Retinal pigment epithelial cell (primary cell): ENCODE measurements at places on chromosomes 1 and 21.

GRCh38 chr1:156368157-156368658 lies 803 bp upstream of the RHBG start:
- no peak for DNase-seq

DNA sequence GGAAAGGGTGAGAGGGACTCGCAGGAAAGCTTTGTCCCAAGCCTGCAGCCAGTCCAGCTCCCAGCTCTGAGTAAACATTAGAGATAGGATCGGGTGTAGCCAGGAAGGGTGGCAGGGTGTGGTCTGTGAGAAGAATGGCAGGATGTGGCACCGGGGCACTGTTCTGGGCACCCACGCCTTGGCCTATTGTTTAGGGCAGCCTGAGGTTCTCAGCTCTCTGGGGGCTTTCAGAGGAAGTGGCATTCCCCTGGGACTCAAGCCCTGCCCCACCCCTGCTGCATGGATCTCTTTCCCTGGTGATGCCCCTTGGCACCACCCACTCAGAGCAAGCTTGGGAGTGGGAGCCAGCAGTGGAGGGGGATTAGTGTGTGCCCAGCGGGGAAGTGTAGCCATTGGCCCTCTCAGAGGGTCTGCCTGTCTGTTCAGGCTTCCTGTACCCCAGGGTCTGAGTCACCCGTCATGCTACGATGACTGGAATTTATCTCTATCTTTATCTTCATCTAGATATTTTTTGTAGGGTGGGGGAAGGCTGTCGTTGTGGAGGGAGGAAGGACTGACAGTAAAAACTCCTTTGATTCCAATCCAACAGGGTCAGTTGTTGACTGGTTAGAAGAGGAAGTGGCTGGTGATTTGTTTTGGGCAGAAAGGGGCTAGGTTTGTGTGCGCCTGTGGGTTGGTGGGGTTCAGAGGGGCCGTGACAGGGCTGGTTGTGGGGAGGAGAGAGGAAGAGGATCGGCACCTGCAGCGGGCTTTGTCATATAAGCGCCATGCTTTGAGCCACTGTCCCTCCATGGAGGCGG lies 31.6 kb downstream of the SOX13 start:
- DNase-seq: no peak

DNA sequence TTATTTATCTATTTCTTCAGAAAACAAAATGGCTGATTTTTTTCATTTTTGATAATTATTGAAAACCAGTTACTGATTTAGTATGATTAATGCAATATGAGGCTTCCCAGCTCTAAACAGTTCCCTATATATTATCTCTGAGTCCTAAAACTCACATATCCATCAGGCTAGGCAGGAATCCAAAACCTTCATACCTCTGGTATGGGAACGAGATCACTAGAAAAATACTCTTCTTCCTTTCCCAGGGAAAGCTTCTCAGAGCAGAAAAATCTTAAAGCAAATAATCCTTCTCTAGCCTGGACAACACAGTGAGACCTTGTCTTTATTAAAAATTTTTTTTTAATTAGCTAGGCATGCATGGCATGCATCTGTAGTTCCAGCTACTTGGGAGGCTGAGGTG lies 42.5 kb downstream of the KDM5B start:
- no peak for DNase-seq

GRCh38 chr1:224780736-224781135 lies 148.7 kb upstream of the DNAH14 start:
- DNase-seq: no peak

GRCh38 chr1:234507626-234508387 lies 28.8 kb upstream of the TARBP1 start:
- no peak for DNase-seq

DNA sequence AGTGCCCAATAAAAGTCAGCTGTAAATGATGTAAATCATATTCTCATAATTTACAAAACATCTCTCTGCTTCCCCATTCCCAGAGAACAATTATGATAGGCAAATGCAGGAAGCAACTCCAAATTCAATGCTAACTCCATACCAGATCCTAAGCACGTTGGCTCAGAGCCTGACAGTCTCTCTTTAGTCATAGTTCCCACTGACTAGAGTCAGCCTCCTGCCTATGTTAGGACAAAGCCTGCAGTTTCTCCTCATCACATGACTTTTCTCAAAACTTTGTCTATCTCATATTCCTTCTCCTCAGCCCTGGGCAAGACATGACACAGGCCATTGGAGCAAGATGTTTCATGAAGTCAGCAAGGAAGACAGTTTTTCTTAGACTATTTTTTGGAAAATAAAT lies 101.5 kb upstream of the COL24A1 start:
- DNase-seq: no peak

DNA sequence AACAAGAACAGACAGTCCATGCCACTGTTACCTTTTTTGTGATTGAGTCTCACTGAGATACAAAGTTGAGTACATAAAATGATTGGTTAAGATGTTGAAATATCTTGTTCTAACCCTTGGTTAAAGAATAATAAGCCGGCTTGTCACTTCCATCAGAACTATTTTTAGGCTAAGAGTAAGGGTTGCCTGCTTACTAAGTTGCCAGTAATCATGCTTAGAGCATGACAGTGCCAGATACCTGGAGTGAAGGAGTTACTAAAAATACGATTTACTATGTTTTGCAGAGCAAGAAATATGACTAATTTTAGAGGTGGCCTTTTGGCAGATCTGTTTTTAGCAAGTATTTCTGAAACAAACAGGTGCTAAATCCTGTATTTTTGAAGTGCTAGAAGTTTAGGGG lies 6.0 kb downstream of the HUNK start:
- DNase-seq: no peak

DNA sequence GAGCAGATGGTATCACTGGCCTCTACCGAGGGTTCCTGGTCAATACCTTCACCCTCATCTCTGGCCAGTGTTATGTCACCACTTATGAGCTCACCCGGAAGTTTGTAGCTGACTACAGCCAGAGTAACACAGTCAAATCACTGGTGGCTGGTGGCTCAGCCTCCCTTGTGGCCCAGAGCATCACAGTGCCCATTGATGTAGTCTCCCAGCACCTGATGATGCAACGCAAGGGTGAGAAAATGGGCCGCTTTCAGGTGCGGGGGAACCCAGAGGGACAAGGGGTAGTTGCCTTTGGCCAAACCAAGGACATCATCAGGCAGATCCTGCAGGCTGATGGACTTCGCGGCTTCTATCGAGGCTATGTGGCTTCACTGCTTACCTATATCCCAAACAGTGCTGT lies 6.1 kb downstream of the SLC25A44 start:
- DNase-seq: no peak

- DNase-seq: no peak
These were observed 33.6 kb downstream of the NUAK2 start for GRCh38 chr1:205287767-205288559.

- no peak for DNase-seq
These were observed 29.0 kb downstream of the PPFIA4 start for GRCh38 chr1:203055161-203055799.

GRCh38 chr1:210477328-210477924 lies 148.7 kb downstream of the HHAT start:
- peak; percentile 6 for DNase-seq

DNA sequence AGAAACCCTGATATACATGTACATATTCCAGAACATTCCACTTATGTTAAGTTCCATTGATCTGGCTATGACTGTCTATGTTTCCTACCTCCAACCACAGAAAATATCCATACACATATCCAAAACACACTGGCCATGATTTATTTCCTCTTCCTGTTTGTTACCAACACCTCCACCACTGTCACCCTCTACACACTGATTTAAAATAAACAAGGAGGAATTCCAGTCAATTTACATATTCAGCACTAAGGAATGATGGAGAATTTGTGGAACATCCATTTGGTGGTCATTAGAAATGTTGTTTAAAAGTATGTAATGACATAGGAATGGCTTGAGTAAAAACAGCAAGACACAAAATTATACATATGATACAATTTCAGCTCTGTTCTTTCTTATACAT lies 5.5 kb upstream of the STX6 start:
- DNase-seq: no peak

- peak; percentile 98 for DNase-seq
These were observed 49.8 kb downstream of the KCNJ15 start for GRCh38 chr21:38306433-38307141.

DNA sequence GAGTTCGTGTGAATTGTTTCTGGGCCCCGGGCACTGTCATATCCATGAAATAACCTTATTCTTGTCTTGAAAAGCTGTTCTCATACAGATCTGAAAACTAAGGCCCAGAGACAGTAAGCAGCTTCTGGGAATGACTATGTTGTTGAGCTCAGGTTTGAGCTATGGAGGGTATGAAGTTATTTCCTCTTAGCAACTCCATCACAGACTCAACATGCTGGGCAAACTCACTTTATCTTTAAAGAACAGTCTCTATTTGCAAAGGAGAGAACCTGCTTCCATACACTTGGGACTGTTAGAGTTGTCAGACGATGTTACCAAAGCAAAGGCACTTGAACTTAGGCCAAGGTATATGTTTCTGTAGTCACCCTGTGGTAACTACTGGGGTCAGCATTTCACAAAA lies 90.0 kb downstream of the GPR88 start:
- DNase-seq: no peak

DNA sequence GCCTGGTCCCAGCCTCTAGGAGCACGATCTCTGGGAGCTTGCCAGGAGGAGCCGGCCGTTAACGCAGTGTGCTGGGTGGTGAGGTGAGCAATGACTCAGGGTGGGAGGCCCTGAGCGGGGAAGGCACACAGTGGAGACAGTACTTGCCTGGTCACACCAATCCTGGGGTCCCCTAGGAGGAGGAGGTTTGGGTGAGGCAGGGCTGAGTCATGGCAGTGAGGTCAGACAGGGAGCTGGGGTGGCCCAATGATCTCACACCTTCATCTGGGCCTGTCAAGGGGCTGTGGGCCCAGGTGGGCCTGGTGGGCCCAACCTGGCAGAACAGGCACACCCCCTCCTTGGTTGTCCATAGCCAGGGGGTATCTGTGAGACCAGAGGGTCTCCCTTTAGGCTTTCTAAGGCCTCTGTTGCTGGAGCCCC lies 8.6 kb upstream of the EDN2 start:
- DNase-seq: peak; percentile 88

GRCh38 chr1:201753492-201753891 lies 75.5 kb upstream of the IPO9 start:
- DNase-seq: no peak

DNA sequence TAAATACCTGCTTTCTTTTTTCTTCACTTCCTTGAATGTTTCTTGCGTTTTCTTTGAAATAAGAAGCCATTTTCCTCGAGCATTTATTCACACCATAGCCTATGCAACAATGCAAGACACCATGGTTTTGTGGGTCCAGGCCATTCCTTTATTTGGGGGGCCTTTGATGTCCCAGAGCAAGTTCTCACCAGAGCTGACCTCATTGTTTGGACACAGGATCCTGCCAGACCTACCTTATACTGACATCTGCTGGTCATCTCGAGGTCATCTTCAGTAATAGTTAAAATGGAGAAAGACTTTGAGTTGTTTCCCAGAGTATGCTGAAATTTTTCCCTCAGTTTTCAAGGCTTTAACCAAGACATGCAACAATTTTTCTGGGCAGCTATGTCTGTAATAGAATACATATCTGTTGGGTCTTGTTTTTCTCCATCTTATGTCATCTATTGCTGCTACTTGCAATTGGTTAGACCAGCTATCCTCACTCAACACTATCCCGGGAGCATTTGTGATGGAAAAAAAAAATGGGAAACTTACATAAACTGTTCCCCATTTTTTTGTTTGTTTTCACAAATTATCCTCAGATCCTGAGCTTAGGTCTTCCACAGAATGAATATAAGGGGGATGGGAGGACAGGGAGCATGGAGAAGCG lies 34.0 kb upstream of the BACE2 start:
- no peak for DNase-seq

DNA sequence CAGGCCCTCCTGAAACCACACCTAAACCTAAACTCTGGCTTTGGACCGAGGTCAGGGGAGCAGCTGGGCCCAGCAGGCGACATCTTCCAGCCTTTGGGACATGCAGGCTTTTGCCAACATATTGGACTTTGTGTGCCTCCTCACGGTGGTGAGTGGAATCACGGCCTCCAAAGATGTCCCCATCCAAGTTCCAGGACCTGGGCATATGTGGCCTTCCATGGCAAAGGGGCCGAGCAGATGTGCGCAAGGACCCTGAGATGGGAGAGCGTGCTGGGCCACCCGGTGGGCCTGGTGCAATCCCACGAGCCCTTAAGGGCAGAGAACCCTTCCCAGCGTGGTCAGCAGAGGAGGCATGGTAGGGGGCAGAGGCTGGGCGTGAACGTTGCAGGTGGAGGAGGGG lies 160.8 kb upstream of the C1orf174 start:
- no peak for DNase-seq

GRCh38 chr1:200258447-200259375 lies 151.1 kb downstream of the ZNF281 start:
- no peak for DNase-seq

- no peak for DNase-seq
These were observed 75.5 kb downstream of the PRDM2 start for GRCh38 chr1:13775459-13775858.

- no peak for DNase-seq
These were observed 114.8 kb upstream of the NCAM2 start for GRCh38 chr21:20883408-20883800.

GRCh38 chr1:59986516-59987310 lies 60.1 kb upstream of the CYP2J2 start:
- peak; percentile 81 for DNase-seq

DNA sequence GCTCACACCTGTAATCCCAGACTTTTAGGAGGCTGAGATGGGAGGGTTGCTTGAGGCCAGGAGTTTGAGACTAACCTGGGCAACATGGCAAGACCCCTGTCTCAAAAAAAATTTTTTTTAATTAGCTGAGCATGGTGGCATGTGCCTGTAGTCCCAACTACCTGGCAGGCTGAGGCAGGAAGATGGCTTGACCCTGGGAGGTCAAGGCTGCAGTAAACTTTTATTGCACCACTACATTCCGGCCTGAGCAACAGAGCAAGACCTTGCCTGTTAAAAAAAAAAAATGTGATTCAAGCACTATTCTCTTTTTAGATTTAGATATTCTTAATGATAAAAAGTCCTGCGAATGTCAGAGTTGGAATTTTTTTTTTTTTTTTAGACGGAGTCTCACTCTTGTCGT lies 102.5 kb upstream of the L1TD1 start:
- DNase-seq: no peak

- peak; percentile 49 for DNase-seq
These were observed 277.0 kb upstream of the BRINP3 start for GRCh38 chr1:190754666-190755065.

DNA sequence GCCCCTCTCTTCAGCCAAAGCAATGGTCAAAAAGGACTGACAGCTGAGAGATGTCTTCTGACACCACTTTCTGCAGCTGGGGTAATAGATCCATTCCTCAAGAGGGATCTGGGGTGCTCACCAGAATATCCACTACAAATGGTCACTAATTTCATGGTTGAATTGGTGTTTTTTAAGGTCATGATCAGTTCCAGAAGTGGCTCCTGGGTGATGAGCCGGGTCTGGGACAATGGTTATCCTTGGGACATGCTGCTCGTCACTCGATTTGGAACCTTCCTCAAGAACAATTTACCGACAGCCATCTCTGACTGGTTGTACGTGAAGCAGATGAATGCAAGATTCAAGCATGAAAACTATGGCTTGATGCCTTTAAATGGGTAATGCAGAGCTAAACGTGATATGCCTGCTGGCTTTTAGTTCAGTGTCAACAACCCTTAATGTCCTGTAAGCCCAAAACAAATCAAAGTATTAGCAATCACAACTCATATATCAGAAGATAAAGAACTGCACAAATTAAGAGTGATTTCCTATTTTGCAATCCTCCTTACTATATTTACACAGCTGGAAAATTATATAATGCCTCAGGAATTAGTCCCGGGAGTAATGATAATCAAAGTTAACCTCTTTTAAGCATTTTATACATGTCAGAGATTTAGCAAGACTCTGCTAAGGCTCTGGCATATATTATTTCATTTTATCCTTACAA lies 20.1 kb downstream of the FMO3 start:
- no peak for DNase-seq

GRCh38 chr1:183837062-183837461 lies 32.1 kb downstream of the RGL1 start:
- no peak for DNase-seq
